Uterus (tissue), 4 donors: ENCODE measurements at places on chromosomes 11 and 22. TPM values are rescaled to one million over a fixed set of nuclear protein-coding genes. Genes with fewer than 3 reads are reported as not detected.

The SCN4B gene
- 2.9 TPM for total RNA-seq

The SCGB2A2 gene
- total RNA-seq, result not detected

The CHADL gene
- not detected for total RNA-seq

The OR4A16 gene
- not detected for total RNA-seq

The OR51T1 gene
- not detected for total RNA-seq

The ADORA2A gene
- 9.9 TPM for total RNA-seq

The MS4A6E gene
- total RNA-seq, result not detected

The LPXN gene
- 6.8 TPM for total RNA-seq

The LAYN gene
- 8.5 TPM for total RNA-seq

The BIK gene
- total RNA-seq, result not detected

The GTSE1 gene
- 6.9 TPM for total RNA-seq

The HSPB2 gene
- not detected for total RNA-seq

The POU2F3 gene
- total RNA-seq, result not detected

The DYNC2H1 gene
- 24.8 TPM for total RNA-seq

The CTSC gene
- total RNA-seq, result 28.8 TPM

The ACTN3 gene
- not detected for total RNA-seq

The TRPM5 gene
- total RNA-seq, result not detected

The NRIP3 gene
- total RNA-seq, result 6.8 TPM

The CASP5 gene
- not detected for total RNA-seq

The BMAL1 gene
- total RNA-seq, result 15.8 TPM

The JAML gene
- 8.7 TPM for total RNA-seq

The TMEM134 gene
- total RNA-seq, result 22.1 TPM

The IGF2 gene
- total RNA-seq, result 136 TPM

The UBQLNL gene
- 6.8 TPM for total RNA-seq

The MMP12 gene
- not detected for total RNA-seq

The GAL3ST1 gene
- 6.6 TPM for total RNA-seq

The FAM180B gene
- total RNA-seq, result not detected

The OR2AG2 gene
- total RNA-seq, result not detected

The TMEM109 gene
- 55.1 TPM for total RNA-seq

The TNNI2 gene
- total RNA-seq, result not detected

The C11orf65 gene
- total RNA-seq, result not detected

The KCNA4 gene
- total RNA-seq, result 5.7 TPM

The NXPE4 gene
- 0.29 TPM for total RNA-seq

The KRTAP5-11 gene
- not detected for total RNA-seq

The ZW10 gene
- 5.6 TPM for total RNA-seq

The DGCR6 gene
- total RNA-seq, result 1.9 TPM

The SLC37A2 gene
- 1.4 TPM for total RNA-seq

The UPB1 gene
- total RNA-seq, result 2.7 TPM

The PARVA gene
- total RNA-seq, result 188 TPM

The OR4C15 gene
- not detected for total RNA-seq

The EHF gene
- total RNA-seq, result 0.59 TPM

The INS gene
- not detected for total RNA-seq

The F2 gene
- 0.27 TPM for total RNA-seq

The ARHGEF17 gene
- 76.7 TPM for total RNA-seq

The UPK3A gene
- not detected for total RNA-seq

The ZFPL1 gene
- total RNA-seq, result 20.0 TPM

The C11orf87 gene
- 5.9 TPM for total RNA-seq
